ENCODE measurements at places on chromosomes 16 and 17. TPM values are rescaled to one million over a fixed set of nuclear protein-coding genes. Genes with fewer than 3 reads are reported as not detected.
A peak's percentile ranks its signal among the peaks of the same experiment; 100 is the strongest.

DNA sequence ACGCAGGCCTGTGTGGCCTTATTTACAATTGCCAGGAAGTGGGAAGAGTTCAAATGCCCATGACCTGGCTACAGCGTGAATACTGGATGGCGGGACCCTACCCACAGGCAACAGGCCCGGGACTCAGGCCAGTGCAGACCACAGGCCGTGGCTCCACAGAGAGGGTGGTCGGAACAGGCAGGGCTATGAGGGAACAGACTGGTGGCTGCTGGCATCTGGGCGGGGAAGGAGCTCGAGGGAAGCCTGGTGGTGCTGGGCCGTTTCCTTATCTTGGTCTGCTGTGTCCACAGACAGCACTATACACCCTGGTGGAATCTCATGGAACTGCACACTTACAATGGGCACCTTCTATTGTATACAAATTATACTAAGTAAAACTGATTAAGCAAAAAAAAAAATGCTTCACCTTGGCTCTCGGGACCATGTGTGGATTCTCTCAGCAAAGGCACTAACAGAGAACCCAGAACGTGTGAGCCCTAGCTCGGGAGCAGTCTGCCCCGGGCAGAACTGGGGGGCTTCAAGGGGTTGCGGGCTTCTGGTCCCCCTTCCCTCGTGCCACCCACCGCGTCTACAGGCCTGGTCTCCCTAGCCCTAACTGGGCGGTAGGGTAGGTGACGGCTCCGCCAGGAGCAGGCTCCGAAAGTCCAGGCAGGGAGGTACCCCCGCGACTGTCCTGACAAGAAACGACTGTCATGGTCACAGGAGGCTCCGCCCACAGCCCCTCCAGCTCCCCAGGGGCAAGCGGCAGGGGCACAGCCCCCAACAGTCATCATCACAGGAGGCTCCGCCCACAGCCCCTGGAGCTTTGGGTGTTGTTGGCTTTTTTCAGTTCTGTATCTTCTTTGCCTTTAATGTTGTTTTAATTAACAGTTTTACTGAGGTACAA lies 21.8 kb downstream of the CEP131 start:
- no peaks in the 10 kb centered on the region for H3K36me3 ChIP-seq
- H3K27ac ChIP-seq = no peak overlapping the region
- no peak overlapping the region for H3K4me3 ChIP-seq
- peak; percentile 36 for DNase-seq

SLC39A11 gene
- total RNA-seq = 12.5 TPM

DNA sequence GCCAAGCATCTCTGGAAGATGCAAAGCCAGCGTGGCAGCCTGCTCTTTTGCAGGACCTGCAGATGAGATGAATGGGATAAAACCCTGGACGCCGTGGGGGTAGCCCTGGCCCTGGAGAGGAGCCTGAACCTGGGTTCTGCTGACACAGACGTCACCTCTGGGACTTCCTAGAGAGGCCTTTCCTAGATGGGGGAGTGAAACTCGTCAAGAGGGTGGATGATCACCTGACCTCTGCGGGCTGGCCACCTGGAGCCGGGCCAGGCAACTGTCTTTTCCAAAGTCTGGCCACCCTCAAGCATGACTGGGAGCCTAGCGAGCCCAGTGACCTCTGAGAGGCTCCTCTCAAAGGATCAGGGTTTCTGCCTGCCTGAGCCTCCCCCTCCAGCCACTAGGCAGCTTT lies 529.0 kb downstream of the KCNJ18 start:
- no peak for DNase-seq
- no peak overlapping the region for H3K27ac ChIP-seq
- H3K4me1 ChIP-seq = no peaks in the 10 kb centered on the region
- no peaks in the 10 kb centered on the region for H3K27me3 ChIP-seq
- no peak overlapping the region for H3K4me3 ChIP-seq

DNA sequence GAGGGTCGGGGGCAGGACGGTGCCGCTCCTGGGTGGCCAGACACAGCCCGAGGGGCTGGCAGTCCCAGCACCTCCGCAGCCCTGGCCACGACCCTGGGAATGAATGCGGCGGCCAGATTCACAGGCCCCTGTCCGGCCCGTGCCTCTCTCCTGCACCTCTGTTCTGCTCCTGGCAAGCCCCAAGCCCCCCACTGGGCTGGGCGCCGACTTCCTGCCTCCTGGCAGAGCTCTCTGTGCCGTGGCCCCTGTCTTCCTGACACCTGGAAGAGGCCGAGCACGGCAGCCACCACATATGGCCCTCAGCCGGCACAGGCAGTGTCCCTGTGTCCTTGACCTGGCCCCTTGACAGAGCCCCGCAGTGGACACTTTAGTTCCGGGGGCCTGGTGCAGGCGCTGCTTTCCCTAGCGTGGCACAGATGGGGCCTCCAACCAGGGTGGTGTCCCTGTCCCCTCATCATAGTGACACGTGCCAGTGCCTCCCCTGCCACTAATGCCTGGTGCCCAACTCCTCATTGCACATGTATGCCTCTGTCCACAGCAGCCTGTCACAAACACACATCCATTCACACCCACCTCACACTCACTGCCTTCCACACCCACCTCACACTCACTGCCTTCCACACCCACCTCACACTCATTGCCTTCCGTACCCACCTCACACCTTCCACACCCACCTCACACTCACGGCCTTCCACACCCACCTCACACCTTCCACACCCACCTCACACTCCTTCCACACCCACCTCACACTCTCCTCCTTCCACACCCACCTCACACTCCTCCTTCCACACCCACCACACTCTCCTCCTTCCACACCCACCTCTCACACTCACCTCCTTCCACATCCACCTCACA lies 110.6 kb upstream of the PLCG2 start:
- DNase-seq = no peak
- H3K27ac ChIP-seq = no peak overlapping the region
- H3K4me1 ChIP-seq = no peaks in the 10 kb centered on the region
- H3K27me3 ChIP-seq = no peaks in the 10 kb centered on the region
- H3K36me3 ChIP-seq = peaks cover 14% of the 10 kb centered on the region

DNA sequence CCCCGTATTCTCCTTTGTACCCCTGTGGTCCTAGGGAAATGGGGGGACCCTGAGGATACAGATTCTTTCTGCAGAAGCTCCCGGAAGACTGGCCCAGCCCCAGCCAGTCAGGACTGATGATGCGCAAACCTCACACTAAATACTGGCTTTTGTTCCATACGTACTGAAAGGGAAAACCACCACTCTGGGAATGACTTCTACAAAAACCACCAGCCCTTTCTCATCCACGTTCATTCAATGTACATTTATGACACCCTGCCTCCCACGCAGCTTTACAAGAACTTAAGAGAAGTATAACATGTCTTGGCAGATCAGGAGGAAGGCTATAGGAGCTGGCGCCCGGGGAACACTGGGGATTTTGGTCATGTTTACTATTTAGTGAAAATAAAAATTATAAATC lies 70.6 kb downstream of the MARCHF10 start:
- H3K4me1 ChIP-seq = peaks cover 17% of the 10 kb centered on the region
- peaks cover 31% of the 10 kb centered on the region for H3K27me3 ChIP-seq
- H3K27ac ChIP-seq = no peak overlapping the region
- no peaks in the 10 kb centered on the region for H3K36me3 ChIP-seq
- H3K4me3 ChIP-seq = no peak overlapping the region

GRCh38 chr16:22353191-22353919 lies 21.1 kb downstream of the CDR2 start:
- no peaks in the 10 kb centered on the region for H3K27me3 ChIP-seq
- peaks cover 62% of the 10 kb centered on the region for H3K4me1 ChIP-seq
- peak overlapping the region; percentile 90 for H3K27ac ChIP-seq

DNA sequence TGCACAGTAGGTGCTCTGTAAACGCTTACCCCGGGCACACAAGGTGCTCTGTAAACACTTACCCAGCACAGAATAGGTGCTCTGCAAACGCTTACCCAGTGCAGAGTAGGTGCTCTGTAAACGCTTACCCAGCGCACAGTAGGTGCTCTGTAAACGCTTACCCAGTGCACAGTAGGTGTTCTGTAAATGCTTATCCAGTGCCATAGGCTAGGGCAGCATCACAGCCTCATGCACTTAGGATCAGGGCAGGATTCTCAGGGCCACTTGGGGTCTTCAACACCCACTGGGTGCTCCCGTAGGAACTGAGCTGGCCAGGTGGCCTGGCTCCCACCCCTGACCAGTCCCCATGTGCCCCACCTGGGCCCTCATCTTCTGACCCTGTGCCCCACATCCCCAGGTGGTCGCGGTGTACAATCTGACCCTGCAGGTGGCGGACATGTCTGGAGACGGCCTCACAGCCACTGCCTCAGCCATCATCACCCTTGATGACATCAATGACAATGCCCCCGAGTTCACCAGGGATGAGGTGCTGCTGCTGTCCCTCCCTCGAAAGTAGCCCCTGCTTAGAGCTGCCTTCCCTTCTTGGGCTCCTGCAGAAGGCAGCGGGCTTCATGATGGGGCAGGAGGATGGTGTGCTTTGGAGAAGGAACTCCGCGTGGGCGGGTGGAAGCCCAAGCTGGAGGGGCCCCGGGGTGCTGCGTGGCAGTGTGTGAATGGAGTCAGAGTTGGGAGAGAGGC lies 13.1 kb downstream of the SLC22A31 start:
- no peak overlapping the region for H3K4me3 ChIP-seq
- H3K27ac ChIP-seq = no peak overlapping the region
- H3K4me1 ChIP-seq = no peaks in the 10 kb centered on the region

GRCh38 chr16:19691161-19691711 lies 26.8 kb downstream of the KNOP1 start:
- peaks cover 44% of the 10 kb centered on the region for H3K4me1 ChIP-seq
- H3K27ac ChIP-seq = peak overlapping the region; percentile 60
- H3K36me3 ChIP-seq = peaks cover 26% of the 10 kb centered on the region
- DNase-seq = no peak
- no peaks in the 10 kb centered on the region for H3K27me3 ChIP-seq

HOXB9 gene
- 1.9 TPM for total RNA-seq

Data from activated CD4-positive, alpha-beta T cell treated with anti-CD3 and anti-CD28 coated beads for 36 hours (primary cell).